T-helper 22 cell (primary cell): ENCODE measurements at places on chromosomes 5 and 9.

DNA sequence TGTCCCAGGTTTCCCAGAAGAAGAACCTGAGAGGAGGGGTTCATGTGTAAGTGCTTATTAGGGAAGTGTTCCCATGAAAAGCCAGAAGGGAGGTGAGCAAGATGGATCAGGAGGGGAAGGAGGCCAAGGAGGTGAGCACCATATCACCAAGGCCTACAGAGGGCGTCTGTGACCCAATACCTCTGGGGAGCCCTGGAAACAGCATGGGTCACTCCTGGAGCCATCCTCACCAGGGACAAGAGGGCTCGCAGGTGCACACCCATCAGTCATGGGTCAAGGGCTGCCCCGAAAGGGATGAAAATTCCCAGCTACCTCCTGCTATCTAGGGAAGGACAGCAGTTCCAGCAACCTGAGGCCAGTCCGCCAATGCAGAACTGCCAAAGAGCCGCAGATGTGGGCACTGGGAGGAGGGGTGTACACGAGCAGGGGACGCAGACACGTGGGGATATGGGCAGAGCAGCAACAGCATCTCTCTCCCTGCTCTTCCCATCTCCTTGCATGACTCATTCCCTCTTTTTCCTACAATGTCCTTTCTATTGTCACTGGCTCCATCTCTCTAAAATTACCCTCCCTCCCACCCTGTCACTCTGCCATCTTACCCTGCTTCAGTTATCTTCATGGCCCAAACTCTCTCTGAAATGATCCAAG lies 167.6 kb upstream of the FSTL4 start:
- DNase-seq = no peak

- DNase-seq = no peak
These were observed 92.9 kb upstream of the GRHPR start for GRCh38 chr9:37329576-37329975.

GRCh38 chr5:33309068-33309467 lies 131.7 kb upstream of the TARS1 start:
- DNase-seq = no peak

DNA sequence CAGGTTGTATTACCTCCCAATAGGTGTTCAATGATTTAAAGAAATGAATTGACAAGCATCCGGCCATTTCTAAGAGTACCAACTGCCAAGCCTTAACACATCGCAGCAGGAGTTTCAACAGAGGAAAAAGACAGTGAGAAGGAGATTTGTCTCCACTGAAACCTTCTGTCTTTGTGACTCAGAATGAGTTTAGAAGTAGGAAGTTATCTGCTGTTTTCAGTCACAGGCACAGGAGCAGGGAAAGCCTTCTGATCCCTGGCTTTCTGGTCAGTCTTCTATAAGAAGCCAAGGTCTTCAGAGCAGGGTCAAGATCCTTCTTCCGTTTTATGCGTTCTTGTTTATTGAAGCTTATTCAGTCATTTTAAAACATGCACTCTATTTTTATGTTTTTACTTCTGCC lies 390.7 kb upstream of the PCSK5 start:
- DNase-seq = no peak

GRCh38 chr9:93156475-93157008 lies 22.5 kb upstream of the NINJ1 start:
- no peak for DNase-seq

DNA sequence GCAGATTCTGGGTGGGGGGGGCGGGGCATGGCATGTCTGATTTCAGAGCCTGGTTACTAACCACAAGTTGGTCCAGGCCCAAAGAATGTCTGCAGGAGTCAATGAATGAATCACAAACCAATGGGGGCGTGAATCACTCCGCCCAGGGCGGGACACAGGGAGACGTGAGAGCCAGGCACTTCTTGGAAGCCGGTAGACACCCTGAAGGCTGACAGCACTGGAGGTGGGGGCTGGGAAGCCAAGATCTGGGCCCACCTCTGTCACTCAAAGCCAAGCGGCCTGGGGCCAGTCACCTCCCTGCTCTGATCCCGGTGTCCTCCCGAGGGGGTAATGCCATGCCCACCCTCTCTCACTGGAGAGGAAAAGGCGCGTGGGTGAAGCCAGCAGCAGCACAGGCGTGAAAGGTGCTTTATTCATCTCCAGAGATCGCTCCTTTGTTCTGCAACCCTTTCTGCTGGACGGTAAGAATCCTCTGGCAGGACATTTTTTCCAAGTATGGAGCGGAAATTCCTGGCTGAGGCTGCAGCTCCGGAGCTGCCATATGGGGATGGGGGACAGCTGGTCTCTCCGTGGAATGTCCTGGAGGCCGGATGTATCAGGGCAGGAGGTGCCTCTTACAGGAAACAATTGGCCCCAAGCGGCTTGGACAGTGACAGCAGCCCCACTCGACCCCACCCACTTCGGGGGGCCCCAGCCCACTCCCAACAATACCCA lies 85.0 kb downstream of the STK10 start:
- DNase-seq = no peak

DNA sequence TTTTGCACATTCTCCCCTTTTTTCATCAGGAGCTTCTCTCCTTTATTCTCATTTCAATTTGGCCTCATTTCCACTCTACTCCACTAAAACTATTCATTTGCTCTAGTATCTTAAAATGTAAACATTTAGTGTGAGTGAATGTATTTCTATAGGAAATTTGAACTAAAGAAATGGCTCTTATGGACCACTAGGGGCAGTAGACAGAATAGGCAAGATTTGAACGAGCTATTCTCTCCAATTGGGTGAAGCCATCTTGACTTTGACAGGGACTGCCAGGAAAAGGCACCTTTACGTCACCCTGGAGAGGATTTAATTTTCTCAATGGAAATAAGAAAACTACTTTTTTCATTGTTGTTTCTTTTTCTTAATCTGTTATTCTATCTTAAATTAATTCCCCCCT lies 666.3 kb downstream of the DNAH5 start:
- no peak for DNase-seq

GRCh38 chr9:136703276-136703860 lies 9.0 kb upstream of the DIPK1B start:
- no peak for DNase-seq

- DNase-seq = no peak
These were observed 22.3 kb downstream of the CTXN3 start for GRCh38 chr5:127671218-127671617.
